Right renal cortex interstitium (tissue), 3 donors: ENCODE measurements at places on chromosomes 7 and 10. TPM values are rescaled to one million over a fixed set of nuclear protein-coding genes. Genes with fewer than 3 reads are reported as not detected.

SLC26A5 gene
- not detected for polyA plus RNA-seq

CALU gene
- polyA plus RNA-seq = 221 TPM

STRA8 gene
- not detected for polyA plus RNA-seq

AKR1C4 gene
- polyA plus RNA-seq = not detected

GARIN1A gene
- polyA plus RNA-seq = 0.62 TPM

NPFFR1 gene
- polyA plus RNA-seq = 0.15 TPM

CALCR gene
- polyA plus RNA-seq = 1.3 TPM

TAC1 gene
- polyA plus RNA-seq = 0.60 TPM

FHIP2A gene
- polyA plus RNA-seq = 39.6 TPM

PPP1R3A gene
- not detected for polyA plus RNA-seq

CCL26 gene
- not detected for polyA plus RNA-seq

DNA sequence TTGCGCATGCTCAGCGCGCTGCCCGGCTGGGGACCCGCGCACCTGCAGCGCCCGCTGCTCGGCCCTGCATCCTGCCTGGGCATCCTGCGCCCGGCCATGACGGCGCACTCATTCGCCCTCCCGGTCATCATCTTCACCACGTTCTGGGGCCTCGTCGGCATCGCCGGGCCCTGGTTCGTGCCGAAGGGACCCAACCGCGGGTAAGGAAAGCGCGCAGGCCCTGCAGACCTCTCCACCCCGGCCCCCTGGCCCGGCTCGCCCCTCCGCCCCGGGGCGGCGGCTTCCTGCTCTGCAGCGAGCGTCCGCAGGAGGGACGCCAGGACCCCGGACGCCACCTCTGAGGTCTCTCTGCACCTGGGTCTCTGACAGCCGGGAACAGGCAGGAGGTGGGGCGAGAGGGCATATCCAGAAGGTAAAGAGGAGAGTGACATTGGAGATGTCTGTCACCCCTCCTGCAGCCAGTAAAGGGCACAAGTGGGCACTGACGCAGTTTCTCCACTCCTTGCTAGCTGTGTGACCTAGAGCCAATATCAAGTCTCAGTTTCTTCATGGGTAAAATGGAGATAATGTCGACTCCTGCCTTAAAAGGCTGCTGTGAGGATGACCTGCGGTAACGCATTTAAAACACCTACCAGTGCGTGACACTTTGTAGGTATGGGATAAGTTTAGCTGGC, 338 bp downstream of the ATP6V0E2 start:
- no peak for DNase-seq

DNA sequence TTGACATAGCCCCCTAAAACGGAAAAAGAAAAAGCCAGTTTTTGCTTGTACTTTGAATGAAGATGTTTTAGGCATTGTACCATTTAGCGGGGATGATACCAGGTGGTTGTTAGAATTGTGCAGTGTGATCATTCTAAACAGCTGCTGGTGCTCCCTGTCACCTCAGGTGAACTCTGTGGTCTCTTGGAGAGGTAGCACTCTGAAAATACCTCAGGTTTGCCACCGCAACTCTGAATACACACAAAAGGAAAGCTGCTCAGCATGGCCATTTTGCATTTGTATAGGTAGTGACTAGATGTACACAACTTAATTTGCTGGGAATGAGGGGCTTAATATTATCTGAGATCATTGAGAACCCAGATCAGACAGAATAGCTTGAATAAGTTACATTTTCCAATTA, 52.6 kb downstream of the PLEKHA8 start:
- no peak for DNase-seq

DNA sequence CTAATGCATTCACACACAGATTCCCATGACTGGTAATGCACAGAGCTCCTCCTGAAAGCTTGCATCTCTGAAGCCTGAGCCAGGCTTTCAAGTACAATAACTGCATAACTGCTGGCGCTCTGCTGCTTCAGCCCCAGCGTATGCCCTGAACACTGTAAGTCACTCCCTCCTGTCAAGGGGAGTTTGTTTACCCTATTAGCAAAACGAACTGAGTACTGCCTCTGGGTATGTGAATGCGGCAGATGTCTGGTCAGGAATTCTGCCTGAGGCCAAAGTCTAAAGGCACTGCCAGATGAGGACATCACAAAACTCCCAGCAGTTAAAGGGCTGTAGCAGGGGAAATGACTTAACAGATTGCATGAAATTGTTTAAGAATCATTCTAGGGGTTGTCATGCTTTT, 97.7 kb downstream of the NRCAM start:
- DNase-seq = peak; percentile 18

DNA sequence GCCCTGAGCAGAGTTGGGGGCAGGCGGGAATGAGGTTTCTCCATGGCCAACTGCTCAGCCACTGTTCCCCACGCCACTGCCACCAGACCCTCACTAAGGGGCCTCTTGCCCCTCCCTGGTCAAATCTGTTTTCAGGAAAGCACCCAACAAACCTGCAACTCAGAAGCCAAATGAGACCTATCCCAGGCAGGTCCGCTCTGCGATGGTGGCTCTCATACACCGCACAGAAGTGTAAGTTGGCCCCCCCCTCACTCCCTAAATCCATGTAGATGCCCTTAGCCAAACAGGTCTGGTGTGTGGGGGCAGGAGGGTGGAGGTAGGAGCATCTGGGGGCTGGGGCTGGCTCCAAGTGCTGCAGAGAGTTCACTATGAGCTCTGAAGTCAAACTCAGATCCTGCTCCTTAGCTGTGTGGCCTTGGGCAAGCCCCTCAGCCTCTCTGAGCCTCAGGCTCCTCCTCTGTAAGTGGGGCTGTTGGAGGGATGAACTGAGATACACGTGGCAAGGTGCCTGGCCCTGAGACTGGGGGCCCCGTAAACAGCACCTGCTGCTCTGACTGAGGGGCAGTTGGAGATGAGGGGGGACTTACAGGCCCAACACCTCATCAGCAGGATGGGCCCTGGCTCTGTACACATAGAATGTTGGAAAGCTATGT, 1.1 kb downstream of the MMRN2 start:
- no peak for DNase-seq

- no peak for DNase-seq
Observed at GRCh38 chr7:124168616-124169015, 135.7 kb upstream of the TMEM229A start.

DNA sequence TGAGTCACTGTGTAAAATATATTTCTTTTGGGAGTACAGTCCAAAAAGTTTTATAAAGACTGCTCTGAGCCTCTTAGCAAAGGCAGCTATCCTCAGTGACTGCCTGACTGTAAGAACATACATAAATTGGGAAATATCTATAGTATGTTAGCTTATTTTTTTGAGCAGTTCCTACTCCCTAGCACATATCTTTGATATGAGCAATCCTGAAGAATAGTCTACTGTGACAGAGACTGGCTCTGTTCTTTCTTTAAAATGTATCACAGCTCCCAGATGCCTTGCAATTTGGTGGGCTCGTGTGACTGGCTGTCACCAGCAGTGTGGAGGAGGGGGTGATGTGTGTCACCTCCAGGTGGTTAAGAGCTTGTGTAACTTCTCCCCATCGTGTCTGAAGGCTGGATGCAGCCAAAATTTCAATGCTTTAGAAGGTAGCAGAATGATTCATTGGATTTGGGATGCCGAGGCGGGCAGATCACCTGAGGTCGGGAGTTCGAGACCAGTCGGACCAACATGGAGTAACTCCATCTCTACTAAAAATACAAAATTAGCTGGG, 47.9 kb downstream of the MTERF1 start:
- no peak for DNase-seq

- no peak for DNase-seq
Observed at GRCh38 chr7:27962273-27962672, 218.3 kb downstream of the JAZF1 start.

DNA sequence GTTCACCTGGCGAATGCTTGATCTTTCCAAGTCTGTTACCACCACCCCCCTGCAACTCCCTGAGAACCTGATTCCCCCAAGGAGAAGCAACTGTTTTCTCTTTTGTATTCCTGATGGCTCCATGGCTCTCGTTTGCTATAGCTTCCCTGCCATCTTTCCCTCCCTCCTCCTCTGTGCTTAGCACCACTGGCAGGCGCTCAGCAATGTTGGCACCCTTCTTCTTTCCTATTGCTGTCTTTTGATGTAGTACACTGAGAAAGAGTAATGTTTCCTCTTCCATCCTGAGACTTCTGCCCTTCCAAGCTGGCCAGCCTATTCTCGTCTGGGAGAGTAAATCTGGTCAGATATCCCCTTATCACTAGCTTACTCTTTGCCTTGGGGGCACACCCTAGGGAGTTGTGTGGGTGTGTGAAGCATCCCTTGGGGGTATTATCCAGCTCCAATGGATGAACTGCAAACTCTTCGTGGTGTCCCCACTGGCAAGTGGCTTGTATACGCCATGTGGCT, 74.0 kb downstream of the BMPER start:
- DNase-seq = no peak

- DNase-seq = no peak
Observed at GRCh38 chr10:104054430-104054829, 31.2 kb downstream of the COL17A1 start.

- DNase-seq = no peak
Observed at GRCh38 chr10:110822712-110823311, 48.9 kb upstream of the PDCD4 start.

DNA sequence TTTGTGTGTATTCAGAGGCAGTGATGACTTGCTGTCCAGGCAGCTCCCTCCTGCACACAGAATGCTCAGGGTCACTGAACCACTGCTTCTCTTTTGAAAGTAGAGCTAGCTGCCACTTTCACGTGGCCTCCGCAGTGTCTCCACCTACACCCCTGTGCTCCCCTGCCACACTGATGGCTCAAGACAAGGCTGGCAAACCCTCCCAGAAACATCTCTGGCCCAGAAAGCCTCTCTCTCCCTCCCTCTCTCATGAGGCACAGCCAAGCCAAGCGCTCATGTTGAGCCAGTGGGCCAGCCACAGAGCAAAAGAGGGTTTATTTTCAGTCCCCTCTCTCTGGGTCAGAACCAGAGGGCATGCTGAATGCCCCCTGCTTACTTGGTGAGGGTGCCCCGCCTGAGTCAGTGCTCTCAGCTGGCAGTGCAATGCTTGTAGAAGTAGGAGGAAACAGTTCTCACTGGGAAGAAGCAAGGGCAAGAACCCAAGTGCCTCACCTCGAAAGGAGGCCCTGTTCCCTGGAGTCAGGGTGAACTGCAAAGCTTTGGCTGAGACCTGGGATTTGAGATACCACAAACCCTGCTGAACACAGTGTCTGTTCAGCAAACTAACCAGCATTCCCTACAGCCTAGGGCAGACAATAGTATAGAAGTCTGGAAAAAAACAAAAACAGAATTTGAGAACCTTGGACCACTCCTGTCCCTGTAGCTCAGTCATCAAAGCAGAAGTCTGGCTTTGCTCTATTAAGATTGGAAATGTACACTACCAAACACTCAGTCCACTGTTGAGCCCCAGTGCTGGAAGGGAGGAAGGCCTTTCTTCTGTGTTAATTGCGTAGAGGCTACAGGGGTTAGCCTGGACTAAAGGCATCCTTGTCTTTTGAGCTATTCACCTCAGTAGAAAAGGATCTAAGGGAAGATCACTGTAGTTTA, 15.8 kb downstream of the SCD start:
- no peak for DNase-seq

DNA sequence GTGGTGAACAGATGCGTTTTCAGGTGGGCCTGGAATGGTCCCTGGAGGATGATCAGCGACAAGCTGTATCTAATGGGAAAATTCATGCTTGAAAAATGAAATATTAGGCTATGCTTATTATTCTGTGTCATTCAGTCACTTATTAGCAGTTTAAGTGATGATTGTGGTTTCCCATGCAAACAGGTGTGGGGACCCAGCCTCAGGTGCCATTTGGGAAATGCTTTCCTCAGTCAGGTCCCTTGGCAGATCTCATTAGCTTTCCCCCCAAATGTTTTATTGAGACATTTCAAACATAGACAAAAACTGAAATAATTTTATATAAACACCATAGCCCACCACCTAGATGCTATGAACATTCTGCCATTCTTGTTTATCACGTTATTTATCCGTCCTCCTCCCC, 411 bp upstream of the SNX10 start:
- no peak for DNase-seq

DNA sequence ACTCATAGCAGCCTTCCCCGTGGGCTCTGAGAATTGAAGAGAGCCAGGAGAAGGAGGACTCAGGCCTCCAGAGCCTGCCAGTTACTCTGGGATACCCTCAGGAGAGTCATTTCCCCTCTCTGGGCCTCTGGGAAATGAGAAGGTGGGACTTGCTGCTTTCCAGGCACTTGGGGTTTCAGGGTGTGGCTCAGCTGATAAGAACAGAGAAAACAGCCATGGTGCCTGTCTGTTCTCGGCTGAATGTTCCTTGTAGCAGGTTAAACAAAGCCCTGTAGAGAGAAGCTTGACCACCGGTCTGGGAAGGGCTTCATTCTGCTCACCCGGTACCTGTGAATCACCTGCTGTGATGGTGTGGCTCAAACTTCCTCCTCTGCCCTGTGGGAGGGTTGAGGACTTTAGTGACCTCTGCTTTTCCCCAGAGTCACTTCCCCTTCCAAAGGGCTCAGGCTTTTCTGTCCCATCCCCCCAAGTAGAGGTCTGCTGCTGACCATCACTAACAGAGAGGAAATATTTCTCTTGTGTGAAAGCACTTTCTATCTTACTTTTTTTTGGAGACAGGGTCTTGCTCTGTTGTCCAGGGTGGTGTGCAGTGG, 212.4 kb upstream of the GALNT17 start:
- no peak for DNase-seq

DNA sequence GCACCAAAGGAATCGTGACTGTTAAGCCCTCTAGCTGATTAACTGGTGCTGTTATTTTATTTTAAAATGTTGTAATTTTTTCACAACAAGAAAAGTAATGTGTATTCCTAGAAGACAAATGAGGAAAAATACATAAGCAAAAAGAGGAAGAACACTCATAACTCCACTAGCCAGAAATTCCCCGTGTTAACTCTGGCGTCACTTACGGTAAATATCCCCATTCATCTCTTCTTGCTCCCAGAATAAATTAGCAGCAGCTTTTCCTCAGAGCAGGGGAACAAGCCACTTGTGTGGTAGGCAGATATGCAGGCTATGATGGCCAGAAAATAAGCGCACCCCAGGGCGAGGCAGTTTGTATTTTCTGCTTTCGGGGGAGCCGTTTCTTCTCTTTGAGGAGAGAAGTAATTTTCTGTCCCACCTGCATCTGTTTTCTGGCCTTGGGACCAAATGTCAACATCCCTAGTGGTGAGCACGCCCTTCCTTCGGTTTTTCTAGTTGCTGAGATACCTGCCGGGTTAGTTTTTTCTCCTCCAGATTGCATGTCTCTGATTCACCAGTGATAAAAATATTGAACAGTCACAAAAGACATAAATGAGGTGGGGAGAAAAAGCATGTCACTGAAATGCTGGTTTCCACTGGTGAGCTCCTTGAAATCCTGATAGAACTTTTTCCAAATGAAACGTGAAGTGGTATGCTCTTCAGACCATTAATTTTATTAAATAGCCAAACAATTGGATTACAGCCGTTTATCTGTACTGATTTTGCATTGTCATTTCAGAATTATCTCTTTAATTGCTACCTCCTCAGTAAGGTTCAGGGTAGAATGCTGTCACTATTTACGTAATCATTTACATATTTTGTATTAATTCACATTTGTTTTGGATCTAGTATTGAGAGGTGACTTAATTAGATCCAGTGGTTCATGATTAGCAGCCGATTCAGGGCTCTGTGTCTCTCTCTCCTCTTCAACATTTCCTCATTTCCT, 268.1 kb downstream of the CAMK1D start:
- DNase-seq = no peak
